ENCODE measurements at places on chromosomes 16 and 17.

DNA sequence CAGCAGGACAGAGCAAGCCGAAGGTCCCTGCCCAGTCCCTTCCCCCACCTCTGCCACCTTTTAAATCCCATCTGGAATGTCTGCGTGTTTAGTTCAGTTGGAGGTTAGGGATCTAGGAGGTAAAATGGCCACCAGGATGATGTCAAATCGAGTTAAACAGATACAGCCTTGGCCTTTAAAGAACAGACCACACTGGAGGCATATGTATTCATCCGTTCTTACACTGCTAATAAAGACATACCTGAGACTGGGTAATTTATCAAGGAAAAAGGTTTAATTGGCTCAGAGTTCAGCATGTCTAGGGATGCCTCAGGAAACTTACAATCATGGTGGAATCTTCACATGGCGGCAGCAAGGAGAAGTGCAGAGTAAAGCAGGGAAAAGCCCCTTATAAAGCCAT, 167.8 kb upstream of the CACNG5 start:
- DNase-seq = no peak

- DNase-seq = no peak
Observed at GRCh38 chr17:52035336-52035915, 123.1 kb downstream of the CA10 start.

- DNase-seq = no peak
Observed at GRCh38 chr17:44931376-44931775, 16.1 kb upstream of the GFAP start.

GRCh38 chr16:64121473-64121872, 1000.4 kb downstream of the CDH11 start:
- DNase-seq = no peak

- no peak for DNase-seq
Observed at GRCh38 chr17:40548491-40548981, 16.7 kb downstream of the CCR7 start.

DNA sequence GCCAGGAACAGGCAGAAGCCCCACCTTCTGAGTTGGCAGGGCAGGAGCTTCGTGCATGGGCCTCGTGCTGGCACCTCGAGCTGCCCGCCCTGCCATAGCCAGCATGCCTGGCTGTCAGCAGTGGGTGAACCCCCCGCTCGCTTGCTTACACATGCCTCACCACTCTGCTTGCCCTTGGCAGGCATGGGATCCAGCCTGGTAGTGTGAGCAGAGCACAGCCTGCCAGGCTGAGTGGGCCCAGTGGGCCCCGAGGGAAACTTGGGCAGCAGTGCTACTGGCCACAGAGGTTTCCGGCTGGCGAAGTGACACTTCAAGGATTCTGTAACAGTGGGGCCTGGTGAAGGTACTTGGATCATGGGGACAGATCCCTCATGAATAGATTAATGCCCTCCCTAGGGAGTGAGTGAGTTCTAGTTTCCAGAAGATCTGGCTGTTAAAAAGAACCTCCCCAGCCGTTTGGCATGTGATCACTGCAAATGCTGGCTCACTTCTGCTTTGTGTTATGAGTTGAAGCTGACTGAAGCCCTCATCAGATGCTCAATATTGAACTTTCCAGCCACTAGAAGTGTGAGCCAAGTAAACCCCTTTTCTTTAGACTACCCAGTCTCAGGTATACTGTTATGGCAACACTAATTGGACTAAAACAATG, 114.7 kb downstream of the BCAS3 start:
- DNase-seq = no peak
